ENCODE measurements at places on chromosomes 13 and 19.
A peak's percentile ranks its signal among the peaks of the same experiment; 100 is the strongest.

DNA sequence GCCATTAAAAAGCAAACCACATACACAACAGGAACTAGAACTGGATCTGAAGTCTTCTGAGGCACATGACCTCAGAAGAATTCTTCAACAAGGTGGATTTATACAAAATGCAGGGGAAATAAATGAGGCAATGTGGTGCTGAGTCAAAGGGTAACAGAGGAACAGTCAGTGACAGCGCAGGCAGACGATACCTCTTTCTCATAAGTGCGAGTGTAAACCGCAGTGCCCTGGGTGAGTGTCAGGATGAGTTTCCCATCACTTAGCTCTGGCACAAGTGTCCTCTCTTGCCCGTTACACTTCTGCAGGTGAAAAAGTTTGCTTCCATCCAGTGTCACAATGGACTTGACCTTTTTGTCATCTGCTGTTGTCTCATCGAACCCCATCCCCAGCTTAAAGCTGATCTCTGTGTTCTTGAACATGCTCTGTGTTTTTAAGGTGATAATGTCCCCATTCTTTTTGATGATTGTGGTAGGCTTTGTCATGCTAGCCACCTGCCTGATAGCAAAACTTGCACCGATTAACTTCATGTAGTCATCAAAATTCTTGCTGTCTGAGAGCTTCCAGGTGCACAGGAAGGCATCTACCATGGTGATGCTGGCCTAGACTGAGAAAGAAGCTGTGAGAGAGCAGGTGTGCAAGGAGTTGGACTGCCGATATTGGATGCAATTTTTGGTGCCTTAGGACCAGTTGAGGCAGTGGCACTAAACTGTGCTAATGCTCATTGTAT is 97.3 kb downstream of the AKAP11 start:
- H3K36me3 ChIP-seq = no peaks in the 10 kb centered on the region
- H3K27me3 ChIP-seq = no peaks in the 10 kb centered on the region
- DNase-seq = no peak
- H3K27ac ChIP-seq = no peak overlapping the region

GRCh38 chr13:101415358-101416174 is 742 bp downstream of the NALCN start:
- peak overlapping the region; percentile 89 for H3K27ac ChIP-seq
- no peak for DNase-seq
- peaks cover 6% of the 10 kb centered on the region for H3K4me1 ChIP-seq
- no peaks in the 10 kb centered on the region for H3K36me3 ChIP-seq
- H3K27me3 ChIP-seq = no peaks in the 10 kb centered on the region
- peak overlapping the region; percentile 57 for H3K4me3 ChIP-seq

- H3K4me1 ChIP-seq = peaks cover 55% of the 10 kb centered on the region
- peak overlapping the region; percentile 96 for H3K27ac ChIP-seq
- no peaks in the 10 kb centered on the region for H3K36me3 ChIP-seq
- DNase-seq = no peak
- no peaks in the 10 kb centered on the region for H3K27me3 ChIP-seq
- H3K4me3 ChIP-seq = no peak overlapping the region
Measured at GRCh38 chr19:33039815-33040214, 24.9 kb downstream of the RHPN2 start.

DNA sequence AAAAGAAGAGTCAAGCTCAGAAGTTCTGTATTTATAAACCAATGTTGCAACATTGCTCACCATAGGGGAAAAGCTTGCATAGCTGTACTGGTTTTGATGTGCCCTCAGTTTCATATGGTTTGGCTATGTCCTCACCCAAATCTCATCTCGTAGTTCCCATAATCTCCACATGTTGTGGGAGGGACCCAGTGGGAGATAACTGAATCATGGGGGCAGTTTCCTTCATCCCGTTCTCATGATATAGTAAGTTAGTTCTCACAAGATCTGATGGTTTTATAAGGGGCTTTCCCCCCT is 73.9 kb downstream of the TNFRSF19 start:
- no peaks in the 10 kb centered on the region for H3K36me3 ChIP-seq
- no peaks in the 10 kb centered on the region for H3K4me1 ChIP-seq
- H3K4me3 ChIP-seq = no peak overlapping the region
- no peak overlapping the region for H3K27ac ChIP-seq
- DNase-seq = no peak
- no peaks in the 10 kb centered on the region for H3K27me3 ChIP-seq

DNA sequence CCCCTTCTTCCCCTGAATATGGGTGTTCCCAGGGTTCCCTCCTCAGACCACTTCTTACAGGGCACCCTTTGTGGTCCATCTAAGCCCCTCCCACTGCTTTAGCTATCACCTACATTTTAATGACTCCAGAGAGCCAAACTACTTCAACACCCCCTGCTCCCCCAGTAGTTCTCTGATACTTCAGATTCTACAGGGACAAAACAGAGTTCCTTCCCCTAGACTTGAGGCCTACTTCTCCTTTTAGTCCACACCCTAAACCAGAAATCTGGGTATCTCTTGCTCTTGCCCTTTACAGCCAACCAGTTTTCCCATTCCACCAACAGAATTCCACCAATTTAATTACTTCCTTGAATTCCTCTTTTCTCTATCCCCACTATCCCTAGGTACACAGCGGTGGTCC is 107.2 kb downstream of the KCNRG start:
- peaks cover 33% of the 10 kb centered on the region for H3K4me1 ChIP-seq
- H3K27me3 ChIP-seq = no peaks in the 10 kb centered on the region
- H3K36me3 ChIP-seq = no peaks in the 10 kb centered on the region
- no peak for DNase-seq
- no peak overlapping the region for H3K4me3 ChIP-seq

- peak overlapping the region; percentile 65 for H3K27ac ChIP-seq
- H3K27me3 ChIP-seq = no peaks in the 10 kb centered on the region
- H3K4me1 ChIP-seq = peaks cover 19% of the 10 kb centered on the region
- peak overlapping the region; percentile 10 for H3K4me3 ChIP-seq
- peaks cover 14% of the 10 kb centered on the region for H3K36me3 ChIP-seq
Measured at GRCh38 chr19:49679771-49680413, 2.8 kb downstream of the PRMT1 start.

- H3K4me3 ChIP-seq = no peak overlapping the region
- H3K4me1 ChIP-seq = no peaks in the 10 kb centered on the region
- no peaks in the 10 kb centered on the region for H3K27me3 ChIP-seq
- no peak for DNase-seq
- H3K36me3 ChIP-seq = no peaks in the 10 kb centered on the region
Measured at GRCh38 chr13:40399756-40400155, 266.7 kb downstream of the FOXO1 start.

GRCh38 chr13:74570046-74570445 is 435.8 kb upstream of the KLF12 start:
- H3K27ac ChIP-seq = no peak overlapping the region
- no peaks in the 10 kb centered on the region for H3K4me1 ChIP-seq
- H3K36me3 ChIP-seq = no peaks in the 10 kb centered on the region
- H3K27me3 ChIP-seq = no peaks in the 10 kb centered on the region
- no peak for DNase-seq
- no peak overlapping the region for H3K4me3 ChIP-seq

GRCh38 chr13:20787180-20787579 is 13.4 kb upstream of the EEF1AKMT1 start:
- H3K4me1 ChIP-seq = no peaks in the 10 kb centered on the region
- peaks cover 3% of the 10 kb centered on the region for H3K36me3 ChIP-seq
- DNase-seq = no peak
- no peak overlapping the region for H3K4me3 ChIP-seq
- no peaks in the 10 kb centered on the region for H3K27me3 ChIP-seq

DNA sequence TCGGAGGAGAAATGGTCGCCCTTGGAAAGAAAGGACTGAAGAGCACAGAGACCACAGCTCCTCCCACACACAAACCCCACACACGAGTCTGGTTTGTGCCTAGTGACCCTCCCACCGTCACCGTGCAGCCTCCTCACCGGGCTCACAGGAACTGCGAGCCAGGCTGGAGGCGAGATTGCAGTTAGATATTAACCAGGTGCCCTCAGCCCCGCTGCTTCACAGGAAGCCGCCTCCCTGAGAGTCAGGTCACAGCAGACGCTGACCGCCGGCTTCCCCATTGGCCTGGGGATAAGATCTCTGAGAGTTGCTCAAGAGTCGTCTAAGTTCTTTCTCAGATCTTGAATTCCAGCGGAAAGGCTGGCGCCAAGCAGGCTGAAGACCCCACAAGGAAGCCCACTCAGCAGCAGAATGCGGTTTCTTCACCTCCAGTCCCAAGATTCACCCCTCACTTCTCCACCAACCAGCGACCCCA is 870 bp downstream of the ZNF44 start:
- no peaks in the 10 kb centered on the region for H3K4me1 ChIP-seq
- H3K27me3 ChIP-seq = no peaks in the 10 kb centered on the region

GRCh38 chr19:19943848-19944582 is 43.3 kb downstream of the ZNF93 start:
- no peaks in the 10 kb centered on the region for H3K4me1 ChIP-seq
- H3K36me3 ChIP-seq = no peaks in the 10 kb centered on the region
- DNase-seq = no peak
- H3K27me3 ChIP-seq = no peaks in the 10 kb centered on the region

- no peaks in the 10 kb centered on the region for H3K4me1 ChIP-seq
- no peak overlapping the region for H3K4me3 ChIP-seq
- no peak overlapping the region for H3K27ac ChIP-seq
- H3K27me3 ChIP-seq = no peaks in the 10 kb centered on the region
Measured at GRCh38 chr19:23281663-23282276, 31.6 kb upstream of the ZNF724 start.

DNA sequence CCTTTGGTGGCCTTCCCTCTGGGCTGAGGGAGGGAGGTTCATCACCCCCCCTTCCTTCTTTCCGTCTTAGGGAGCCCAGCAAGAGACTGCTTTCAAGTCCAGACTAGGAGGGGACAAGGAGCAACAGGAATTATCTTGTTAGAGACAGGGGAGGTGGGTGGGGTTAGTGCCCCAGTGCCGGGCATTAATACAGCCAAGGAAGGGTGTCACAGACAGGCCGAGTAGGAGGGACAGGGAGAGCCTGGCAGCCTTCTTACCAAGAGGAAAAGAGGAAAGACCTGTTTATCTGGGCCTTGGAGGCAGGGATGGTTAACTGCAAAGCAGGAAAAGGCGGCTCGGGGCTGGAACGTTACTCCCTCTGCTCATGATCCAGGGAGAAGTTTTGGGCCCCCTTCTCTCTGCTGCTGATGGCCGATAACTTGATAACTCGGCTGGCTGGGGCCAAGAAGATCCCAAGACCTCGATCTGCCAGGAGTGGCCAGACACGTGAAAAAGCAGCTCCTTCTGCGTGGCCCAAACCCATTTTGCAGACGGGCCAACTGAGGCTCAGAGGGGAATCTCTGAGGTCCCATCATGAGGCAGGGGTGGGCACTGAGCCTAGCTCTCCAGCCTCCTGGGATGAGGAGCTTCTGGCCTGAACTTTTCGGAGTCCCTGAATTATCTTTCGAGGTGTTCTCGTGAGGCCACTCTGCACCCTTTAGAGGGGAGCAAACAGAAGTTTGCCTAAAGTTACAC is 79.3 kb downstream of the PTPRS start:
- H3K4me1 ChIP-seq = no peaks in the 10 kb centered on the region
- no peak for DNase-seq
- H3K27me3 ChIP-seq = no peaks in the 10 kb centered on the region

DNA sequence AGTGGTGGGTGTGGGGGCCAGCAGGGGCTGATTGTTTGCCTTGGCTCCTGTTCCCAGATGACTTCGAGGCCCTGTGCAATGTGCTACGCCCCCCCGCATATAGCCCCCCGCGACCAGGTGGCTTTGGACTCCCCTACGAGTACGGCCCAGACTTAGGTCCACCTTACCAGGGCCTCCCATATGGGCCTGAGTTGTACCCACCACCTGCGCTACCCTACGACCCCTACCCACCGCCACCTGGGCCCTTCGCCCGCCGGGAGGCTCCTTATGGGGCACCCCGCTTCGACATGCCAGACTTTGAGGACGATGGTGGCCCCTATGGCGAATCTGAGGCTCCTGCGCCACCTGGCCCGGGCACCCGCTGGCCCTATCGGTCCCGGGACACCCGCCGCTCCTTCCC is 25.7 kb downstream of the LTBP4 start:
- no peaks in the 10 kb centered on the region for H3K4me1 ChIP-seq
- no peaks in the 10 kb centered on the region for H3K27me3 ChIP-seq
- H3K27ac ChIP-seq = no peak overlapping the region
- no peaks in the 10 kb centered on the region for H3K36me3 ChIP-seq

- H3K27ac ChIP-seq = no peak overlapping the region
- DNase-seq = no peak
- no peaks in the 10 kb centered on the region for H3K27me3 ChIP-seq
Measured at GRCh38 chr13:27508802-27509201, 58.4 kb upstream of the MTIF3 start.

- no peak for DNase-seq
- no peaks in the 10 kb centered on the region for H3K36me3 ChIP-seq
- no peak overlapping the region for H3K27ac ChIP-seq
- no peaks in the 10 kb centered on the region for H3K27me3 ChIP-seq
- no peaks in the 10 kb centered on the region for H3K4me1 ChIP-seq
- H3K4me3 ChIP-seq = no peak overlapping the region
Measured at GRCh38 chr19:17497149-17497798, 14.2 kb upstream of the PGLS start.

GRCh38 chr13:32164622-32165268 is 133.2 kb downstream of the FRY start:
- no peaks in the 10 kb centered on the region for H3K27me3 ChIP-seq
- no peak overlapping the region for H3K27ac ChIP-seq
- no peak for DNase-seq

- no peak for DNase-seq
- no peak overlapping the region for H3K4me3 ChIP-seq
- H3K4me1 ChIP-seq = no peaks in the 10 kb centered on the region
- no peak overlapping the region for H3K27ac ChIP-seq
Measured at GRCh38 chr19:15191982-15192381, 8.8 kb downstream of the NOTCH3 start.

DNA sequence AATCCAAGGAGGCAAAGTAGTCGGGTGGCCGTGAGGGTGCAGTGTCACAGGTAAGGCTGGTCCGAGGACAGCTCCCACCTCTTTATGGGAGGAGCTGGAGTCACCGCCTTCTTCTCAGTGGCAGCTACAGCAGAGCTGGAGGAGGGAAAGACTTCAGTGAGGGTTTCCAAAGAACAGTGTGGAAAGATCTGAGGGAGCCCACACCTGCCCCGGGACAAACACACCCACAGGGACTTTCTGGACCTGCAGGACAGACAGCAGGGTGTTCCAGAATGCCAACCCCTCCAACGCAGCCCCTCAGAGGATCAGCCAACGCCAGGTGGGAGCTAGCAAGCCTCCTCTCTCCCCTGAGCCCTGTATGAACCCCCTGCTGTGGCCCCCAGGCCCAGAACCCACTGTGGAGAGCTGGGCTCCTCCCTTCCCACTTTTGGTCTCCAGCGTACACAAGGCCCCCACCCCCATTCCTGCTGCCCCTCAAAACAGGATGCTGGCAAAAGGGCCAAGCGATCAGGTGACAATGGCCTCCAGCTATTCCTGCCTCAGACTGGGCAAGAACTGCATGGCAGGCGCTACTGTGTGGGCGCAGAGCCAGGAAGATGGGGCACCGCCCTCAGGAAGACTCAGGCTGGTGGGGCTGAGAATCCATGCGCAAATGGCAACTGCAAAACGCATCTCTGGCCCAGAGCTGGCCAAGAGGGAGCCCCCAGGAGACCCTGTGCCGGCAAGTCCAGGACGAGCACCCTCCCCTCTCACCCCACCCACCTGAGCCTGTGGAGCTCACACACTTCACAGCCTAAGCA is 3.5 kb upstream of the CD320 start:
- no peaks in the 10 kb centered on the region for H3K36me3 ChIP-seq
- H3K4me3 ChIP-seq = no peak overlapping the region
- peaks cover 6% of the 10 kb centered on the region for H3K4me1 ChIP-seq
- no peak overlapping the region for H3K27ac ChIP-seq

GRCh38 chr19:51546107-51546649 is 14.7 kb upstream of the SIGLEC6 start:
- no peaks in the 10 kb centered on the region for H3K4me1 ChIP-seq
- no peak overlapping the region for H3K4me3 ChIP-seq
- H3K27me3 ChIP-seq = 0 out of 2 replicates have a peak, but pooled peaks cover 2% of the 10 kb centered on the region
- no peak for DNase-seq
- H3K27ac ChIP-seq = no peak overlapping the region

All from Panc1 (cell line).